ENCODE measurements at places on chromosomes 2 and 18.

- H3K27ac ChIP-seq: no peak overlapping the region
- no peaks in the 10 kb centered on the region for H3K4me1 ChIP-seq
- no peak overlapping the region for H3K4me3 ChIP-seq
- no peaks in the 10 kb centered on the region for H3K36me3 ChIP-seq
- DNase-seq: no peak
Observed at GRCh38 chr18:50053111-50053510, 141.8 kb downstream of the MYO5B start.

GRCh38 chr18:623761-624620, 27.2 kb downstream of the CLUL1 start:
- peaks cover 25% of the 10 kb centered on the region for H3K27me3 ChIP-seq
- H3K4me3 ChIP-seq: no peak overlapping the region
- no peaks in the 10 kb centered on the region for H3K36me3 ChIP-seq
- no peak overlapping the region for H3K27ac ChIP-seq

DNA sequence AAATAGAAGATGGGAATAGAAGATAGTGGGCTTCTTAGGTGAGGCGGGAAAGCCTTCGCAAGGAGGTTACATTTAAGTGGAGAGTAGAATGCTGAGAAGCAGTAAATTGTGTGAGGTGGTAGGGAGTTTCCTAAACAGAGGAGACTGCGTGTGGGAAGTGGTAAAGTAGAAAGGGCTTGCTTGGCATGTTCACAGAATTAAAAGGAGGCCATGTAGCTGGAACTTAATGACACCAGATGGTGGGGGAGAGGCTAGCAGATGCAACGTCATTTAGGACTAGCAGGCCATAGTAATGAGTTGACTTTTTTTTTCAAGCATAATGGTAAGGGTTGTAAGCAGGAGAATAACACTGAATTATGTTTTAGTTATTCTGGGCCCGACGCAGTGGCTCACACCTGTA, 13.0 kb upstream of the RTN4 start:
- no peak overlapping the region for H3K27ac ChIP-seq
- no peaks in the 10 kb centered on the region for H3K27me3 ChIP-seq
- no peaks in the 10 kb centered on the region for H3K4me1 ChIP-seq
- H3K36me3 ChIP-seq: no peaks in the 10 kb centered on the region
- H3K4me3 ChIP-seq: no peak overlapping the region

DNA sequence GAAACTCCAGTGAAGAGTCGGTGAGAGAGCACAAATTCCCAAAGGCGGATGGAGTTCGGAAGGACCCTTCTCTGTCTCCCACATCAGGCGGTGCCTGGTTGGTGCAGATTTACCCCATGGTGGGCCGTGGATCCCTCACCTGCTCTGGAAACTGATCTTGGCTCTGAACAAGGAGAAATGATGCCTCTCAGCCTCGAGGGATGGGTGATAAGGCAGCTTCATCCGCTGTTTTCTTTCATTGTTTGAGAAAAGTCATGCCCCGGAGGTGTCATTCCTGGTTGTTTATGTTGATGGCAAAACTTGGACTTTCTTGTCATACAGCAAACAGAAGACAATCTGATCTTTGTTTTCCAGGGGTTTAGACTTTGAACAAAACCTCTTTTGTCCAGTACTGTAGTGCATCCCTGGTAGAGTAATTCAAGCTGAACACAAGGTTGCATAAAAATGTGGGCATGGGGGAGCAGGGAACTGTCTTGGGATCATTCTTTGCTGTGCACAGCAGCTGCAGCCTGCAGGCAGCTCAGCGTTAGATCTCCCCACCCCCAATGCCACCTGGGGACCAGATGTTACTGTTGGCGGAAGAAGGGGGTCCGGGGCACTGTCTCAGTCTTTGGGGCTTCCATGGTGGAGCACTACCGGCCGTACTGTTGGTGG, 81.3 kb downstream of the NFATC1 start:
- DNase-seq: no peak
- no peaks in the 10 kb centered on the region for H3K4me1 ChIP-seq
- H3K4me3 ChIP-seq: no peak overlapping the region
- H3K27ac ChIP-seq: no peak overlapping the region
- no peaks in the 10 kb centered on the region for H3K36me3 ChIP-seq

- no peaks in the 10 kb centered on the region for H3K4me1 ChIP-seq
- no peaks in the 10 kb centered on the region for H3K27me3 ChIP-seq
- no peak for DNase-seq
- H3K27ac ChIP-seq: no peak overlapping the region
Observed at GRCh38 chr18:12091538-12092141, 2.0 kb upstream of the ANKRD62 start.

- H3K4me1 ChIP-seq: peaks cover 6% of the 10 kb centered on the region
- H3K36me3 ChIP-seq: no peaks in the 10 kb centered on the region
- no peak overlapping the region for H3K4me3 ChIP-seq
- DNase-seq: no peak
Observed at GRCh38 chr2:136727973-136728699, 37.2 kb upstream of the THSD7B start.

GRCh38 chr2:88942798-88943197, 251.3 kb downstream of the RPIA start:
- H3K27me3 ChIP-seq: no peaks in the 10 kb centered on the region
- DNase-seq: no peak
- H3K4me3 ChIP-seq: no peak overlapping the region
- no peak overlapping the region for H3K27ac ChIP-seq
- H3K4me1 ChIP-seq: no peaks in the 10 kb centered on the region
- no peaks in the 10 kb centered on the region for H3K36me3 ChIP-seq

DNA sequence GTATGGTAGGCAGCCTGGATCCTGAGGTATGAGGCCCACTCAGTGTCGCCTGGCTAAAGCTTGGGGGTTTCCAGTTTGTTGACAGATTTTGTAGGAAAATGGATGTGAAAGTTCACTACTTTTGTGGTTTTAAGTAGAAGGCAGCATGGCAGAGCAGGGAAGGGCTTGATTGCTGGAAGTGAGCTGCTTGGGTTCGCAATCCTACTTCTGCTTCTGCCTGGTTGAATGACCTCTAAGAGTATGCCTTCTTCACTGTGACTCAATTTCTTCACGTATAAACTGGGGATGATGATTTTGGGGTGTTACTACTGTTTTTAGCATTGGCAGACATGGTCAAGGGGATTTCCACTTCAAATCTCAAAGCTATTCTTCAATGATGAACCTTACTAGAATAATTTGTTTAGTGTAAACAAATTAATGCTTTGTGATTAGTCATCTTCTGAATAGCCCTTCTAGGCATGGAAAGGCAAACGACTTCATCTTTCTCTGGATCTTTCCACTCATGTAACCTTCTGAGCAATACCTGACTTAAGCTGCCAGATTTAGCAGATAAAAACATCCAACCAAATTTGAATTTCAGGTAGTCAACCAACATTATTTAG, 13.2 kb downstream of the BMP10 start:
- H3K36me3 ChIP-seq: no peaks in the 10 kb centered on the region
- no peak overlapping the region for H3K27ac ChIP-seq
- no peak overlapping the region for H3K4me3 ChIP-seq

- no peak overlapping the region for H3K4me3 ChIP-seq
- no peak for DNase-seq
- no peaks in the 10 kb centered on the region for H3K4me1 ChIP-seq
- no peak overlapping the region for H3K27ac ChIP-seq
Observed at GRCh38 chr2:30266705-30267104, 35.4 kb downstream of the LBH start.

- peak; percentile 82 for DNase-seq
- H3K4me3 ChIP-seq: peak overlapping the region; percentile 26
- H3K27me3 ChIP-seq: no peaks in the 10 kb centered on the region
- peaks cover 18% of the 10 kb centered on the region for H3K4me1 ChIP-seq
- H3K27ac ChIP-seq: no peak overlapping the region
Observed at GRCh38 chr18:45837283-45838070, 12.0 kb downstream of the SIGLEC15 start.

DNA sequence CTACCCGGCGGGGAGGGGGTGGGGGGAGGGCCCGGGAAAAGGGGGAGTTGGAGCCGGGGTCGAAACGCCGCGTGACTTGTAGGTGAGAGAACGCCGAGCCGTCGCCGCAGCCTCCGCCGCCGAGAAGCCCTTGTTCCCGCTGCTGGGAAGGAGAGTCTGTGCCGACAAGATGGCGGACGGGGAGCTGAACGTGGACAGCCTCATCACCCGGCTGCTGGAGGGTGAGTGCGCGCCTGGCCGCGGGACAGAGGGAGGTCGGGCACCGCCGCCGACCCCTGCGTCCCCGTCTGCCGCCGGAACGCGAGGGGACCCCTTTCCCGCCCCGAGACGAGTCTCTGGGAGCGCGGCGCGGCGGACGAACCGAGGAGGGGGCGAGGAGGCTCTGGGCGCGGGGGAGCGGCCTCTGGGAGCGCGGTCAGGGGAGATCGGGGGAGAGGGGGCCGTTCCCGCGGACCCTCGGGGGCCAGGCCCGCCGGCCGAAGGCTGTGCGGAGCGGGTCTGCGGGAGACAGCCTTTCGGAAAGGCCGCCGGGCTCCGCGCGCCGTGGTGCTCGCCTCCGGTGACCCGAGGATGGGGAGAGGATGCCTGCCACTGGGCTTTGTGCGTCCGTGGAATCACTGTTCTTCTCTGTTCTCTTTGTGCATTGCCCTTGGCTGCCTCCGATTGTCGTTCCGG, 463 bp downstream of the PPP1CB start:
- peak overlapping the region; percentile 75 for H3K4me3 ChIP-seq
- peaks cover 24% of the 10 kb centered on the region for H3K4me1 ChIP-seq
- no peaks in the 10 kb centered on the region for H3K36me3 ChIP-seq
- H3K27ac ChIP-seq: peak overlapping the region; percentile 91
- no peaks in the 10 kb centered on the region for H3K27me3 ChIP-seq

- H3K36me3 ChIP-seq: no peaks in the 10 kb centered on the region
- no peaks in the 10 kb centered on the region for H3K27me3 ChIP-seq
- DNase-seq: no peak
Observed at GRCh38 chr2:180017784-180018183, 10.7 kb upstream of the CWC22 start.

DNA sequence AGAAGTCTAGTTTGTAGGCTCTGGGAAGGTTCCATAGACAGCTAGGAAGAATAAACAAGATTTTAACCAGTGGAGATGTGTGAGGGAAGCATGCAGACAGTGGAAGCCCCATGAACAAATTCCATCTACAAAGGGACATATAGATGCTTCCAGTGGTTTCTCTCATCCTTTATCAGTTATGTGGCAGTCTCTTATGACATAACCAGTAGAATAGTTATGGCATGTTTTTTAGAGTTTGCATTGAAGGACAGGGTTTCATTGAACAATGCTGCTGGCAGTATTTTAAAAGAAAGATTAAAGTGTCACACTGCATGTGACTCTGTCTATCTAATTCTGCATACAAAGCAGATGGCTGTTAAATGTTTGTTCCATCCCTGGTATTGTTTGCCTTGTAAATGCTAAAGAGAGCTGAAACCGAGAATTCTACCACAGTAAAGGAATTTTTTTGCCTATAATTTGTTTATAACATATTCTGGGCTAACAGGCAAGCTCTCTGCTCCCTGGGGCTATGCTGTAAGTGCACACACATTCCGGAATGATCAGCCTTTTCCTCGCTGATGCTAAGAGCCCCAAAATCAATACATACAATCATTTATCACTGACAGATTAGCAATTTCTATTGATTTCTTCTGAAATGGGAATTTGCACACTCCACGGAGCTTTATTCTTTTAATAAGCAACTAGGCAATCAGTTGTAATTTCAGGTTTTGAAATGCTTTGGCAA, 76.8 kb upstream of the PELI1 start:
- no peak overlapping the region for H3K4me3 ChIP-seq
- no peaks in the 10 kb centered on the region for H3K27me3 ChIP-seq
- no peaks in the 10 kb centered on the region for H3K4me1 ChIP-seq
- H3K27ac ChIP-seq: no peak overlapping the region
- DNase-seq: no peak
- no peaks in the 10 kb centered on the region for H3K36me3 ChIP-seq

DNA sequence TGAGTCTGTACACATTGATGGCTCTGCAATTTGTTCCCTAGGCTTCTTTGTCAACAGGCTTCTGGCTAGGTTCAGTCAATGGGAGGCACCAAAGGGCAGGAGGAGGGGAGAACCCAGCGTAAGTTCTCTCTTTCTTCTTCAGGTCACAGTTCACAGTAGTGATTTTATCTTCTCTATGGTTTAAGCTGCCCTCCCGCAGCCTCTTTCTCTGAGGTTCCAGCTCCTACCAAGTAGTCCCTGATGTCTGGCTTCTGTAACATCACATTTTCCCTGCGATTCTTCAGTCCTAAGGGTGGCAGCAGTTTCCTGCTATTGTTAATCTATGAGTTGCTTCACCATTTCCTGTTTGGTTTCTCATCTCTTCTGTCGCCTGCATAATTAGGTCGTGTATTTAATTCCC, 107.4 kb downstream of the CPO start:
- no peak overlapping the region for H3K27ac ChIP-seq
- no peak for DNase-seq
- H3K4me3 ChIP-seq: no peak overlapping the region
- H3K27me3 ChIP-seq: no peaks in the 10 kb centered on the region
- H3K4me1 ChIP-seq: no peaks in the 10 kb centered on the region

- DNase-seq: no peak
- no peak overlapping the region for H3K27ac ChIP-seq
- H3K4me3 ChIP-seq: no peak overlapping the region
- H3K4me1 ChIP-seq: peaks cover 7% of the 10 kb centered on the region
- no peaks in the 10 kb centered on the region for H3K36me3 ChIP-seq
Observed at GRCh38 chr2:66582104-66582986, 147.4 kb downstream of the MEIS1 start.

DNA sequence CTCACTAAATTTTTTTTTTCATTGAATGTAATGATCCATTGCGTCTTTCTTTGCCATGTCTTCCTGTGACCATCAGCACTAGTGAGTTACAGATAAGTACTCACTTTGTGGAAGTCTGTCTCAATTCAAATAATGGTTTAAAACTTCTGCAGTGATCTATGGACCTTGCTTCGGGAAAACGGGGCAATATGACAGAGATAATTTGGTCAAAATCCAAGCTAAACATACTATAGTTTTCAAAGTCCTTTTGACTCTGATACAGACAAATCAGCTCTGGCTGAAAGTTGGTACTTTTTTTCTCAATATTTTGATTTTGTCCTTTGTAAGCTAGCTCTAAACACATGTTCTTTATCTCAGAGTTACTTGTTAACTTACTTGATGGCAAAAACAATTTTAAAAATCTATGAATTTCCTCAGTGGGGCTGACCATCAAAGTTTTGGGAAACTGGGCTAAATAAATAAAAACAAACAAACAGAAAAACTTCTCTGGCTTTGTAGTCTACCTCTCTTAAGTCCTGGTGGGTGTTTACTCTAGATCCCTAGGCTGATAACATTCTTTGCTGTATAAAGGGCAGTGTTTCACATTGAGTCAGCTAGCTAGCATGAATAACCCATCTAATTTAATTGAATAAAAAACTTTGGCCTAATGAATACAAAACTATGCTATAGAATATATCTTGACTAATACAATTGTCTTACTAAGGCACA, 327.6 kb downstream of the RDH14 start:
- H3K27me3 ChIP-seq: no peaks in the 10 kb centered on the region
- H3K4me1 ChIP-seq: peaks cover 6% of the 10 kb centered on the region
- DNase-seq: no peak
- H3K4me3 ChIP-seq: no peak overlapping the region
- H3K27ac ChIP-seq: no peak overlapping the region

GRCh38 chr2:85788603-85789002, 34.8 kb downstream of the ATOH8 start:
- peaks cover 32% of the 10 kb centered on the region for H3K4me1 ChIP-seq
- DNase-seq: no peak
- H3K4me3 ChIP-seq: no peak overlapping the region

All from SK-N-SH (cell line).